ENCODE measurements at places on chromosomes 4 and X.

DNA sequence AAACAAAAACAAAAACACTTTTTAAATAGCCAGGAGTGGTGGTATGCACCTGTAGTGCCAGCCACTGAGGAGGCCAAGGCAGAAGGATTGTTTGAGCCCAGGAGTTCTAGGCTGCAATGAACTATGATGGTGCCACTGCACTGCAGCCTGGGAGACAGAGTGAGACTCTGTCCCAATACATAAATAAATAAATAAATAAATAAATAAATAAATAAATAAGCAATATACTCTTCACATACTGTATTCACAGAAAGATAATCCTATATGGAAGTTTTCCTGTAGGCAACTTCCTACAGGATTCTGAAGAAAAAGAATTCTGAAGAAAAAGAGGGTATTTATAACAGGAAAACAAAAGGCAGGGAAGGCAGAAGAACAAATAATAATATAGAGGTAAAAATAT, 293.3 kb upstream of the GRIA3 start:
- DNase-seq, result no peak

DNA sequence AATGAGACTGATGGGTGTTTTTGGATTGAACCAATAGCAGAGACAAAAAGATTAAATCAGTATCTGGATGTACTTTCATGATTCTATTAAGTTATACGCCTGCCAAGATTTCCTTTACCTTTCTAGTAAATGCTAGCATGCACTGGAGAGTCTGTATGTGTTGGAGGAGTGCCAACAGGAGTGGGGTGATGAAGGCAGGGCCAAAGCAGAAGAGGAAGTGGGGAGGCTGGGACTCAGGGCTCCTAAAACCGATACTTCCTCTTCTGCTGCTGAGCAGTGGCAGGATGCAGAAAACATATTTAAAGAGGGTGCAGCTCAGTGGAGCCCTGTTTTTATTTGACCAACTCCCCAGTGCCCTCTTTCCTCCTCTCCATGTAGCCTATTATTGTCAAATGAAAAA, 5.6 kb downstream of the CYSLTR1 start:
- DNase-seq, result peak; percentile 18

- no peak for DNase-seq
Observed at GRCh38 chr4:6942238-6942800, 32.7 kb downstream of the TBC1D14 start.

- no peak for DNase-seq
Observed at GRCh38 chr4:35300996-35301774, 943.1 kb downstream of the ARAP2 start.

- DNase-seq, result no peak
Observed at GRCh38 chrX:123169247-123169901, 14.7 kb upstream of the GRIA3 start.

DNA sequence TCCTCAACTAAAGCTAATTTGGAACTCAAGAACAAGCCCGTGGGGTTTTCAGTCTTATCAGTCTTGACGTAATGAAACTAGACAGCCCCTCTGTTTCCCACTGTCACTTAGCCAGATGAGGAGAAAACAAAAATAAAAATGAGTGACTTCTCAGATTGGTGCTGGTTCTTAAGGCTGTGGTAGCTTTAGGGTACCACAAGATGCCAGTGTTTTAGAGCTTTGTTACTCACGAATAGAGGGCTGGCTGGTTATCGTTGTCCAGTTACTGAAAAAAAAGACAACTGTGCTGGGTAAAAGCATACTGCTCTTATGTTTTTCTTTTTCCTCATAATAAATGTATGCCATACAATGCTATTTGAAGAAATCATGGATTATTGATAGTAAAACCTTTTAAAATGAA, 796.7 kb downstream of the RAPGEF2 start:
- no peak for DNase-seq

DNA sequence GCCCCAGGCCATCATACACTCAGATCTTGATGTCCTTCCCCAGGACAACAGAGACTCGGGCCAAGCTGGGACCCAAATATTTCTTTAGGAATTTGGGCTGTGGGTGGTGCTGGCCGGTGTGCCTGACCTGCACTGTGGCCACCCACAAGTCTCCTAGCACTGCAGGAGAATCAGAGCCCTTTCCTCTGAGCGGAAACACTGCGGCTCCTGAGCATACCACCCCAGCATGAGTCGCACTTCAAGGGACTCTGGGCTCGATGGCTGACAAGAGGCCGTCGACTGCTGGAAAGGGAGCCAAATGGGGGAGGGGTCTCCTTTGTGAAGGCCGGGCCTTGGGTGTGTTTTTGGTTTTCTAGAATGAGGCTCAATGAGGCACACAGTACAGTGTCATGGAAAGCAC, 13.0 kb upstream of the IRAK1 start:
- no peak for DNase-seq

GRCh38 chr4:172808196-172808595, 360.4 kb upstream of the GALNT7 start:
- no peak for DNase-seq

- no peak for DNase-seq
Observed at GRCh38 chr4:136078976-136079375, 1453.3 kb downstream of the PCDH18 start.

DNA sequence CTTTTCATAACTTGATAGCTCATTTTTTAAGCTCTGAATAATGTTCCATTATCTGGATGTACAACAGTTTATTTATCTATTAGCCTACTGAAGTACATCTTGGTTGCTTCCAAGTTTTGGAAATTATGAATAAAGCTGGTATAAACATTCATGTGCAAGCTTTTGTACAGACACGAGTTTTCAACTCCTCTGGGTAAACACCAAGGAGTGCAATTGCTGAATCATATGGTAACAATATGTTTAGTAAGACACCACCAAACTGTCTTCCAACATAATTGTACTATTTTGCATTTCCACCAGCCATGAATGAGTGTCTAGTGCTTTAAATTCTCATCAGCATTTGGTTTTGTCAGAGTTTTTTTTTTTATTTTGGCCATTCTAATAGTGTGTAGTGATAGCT, 266.7 kb upstream of the ATOH1 start:
- no peak for DNase-seq

DNA sequence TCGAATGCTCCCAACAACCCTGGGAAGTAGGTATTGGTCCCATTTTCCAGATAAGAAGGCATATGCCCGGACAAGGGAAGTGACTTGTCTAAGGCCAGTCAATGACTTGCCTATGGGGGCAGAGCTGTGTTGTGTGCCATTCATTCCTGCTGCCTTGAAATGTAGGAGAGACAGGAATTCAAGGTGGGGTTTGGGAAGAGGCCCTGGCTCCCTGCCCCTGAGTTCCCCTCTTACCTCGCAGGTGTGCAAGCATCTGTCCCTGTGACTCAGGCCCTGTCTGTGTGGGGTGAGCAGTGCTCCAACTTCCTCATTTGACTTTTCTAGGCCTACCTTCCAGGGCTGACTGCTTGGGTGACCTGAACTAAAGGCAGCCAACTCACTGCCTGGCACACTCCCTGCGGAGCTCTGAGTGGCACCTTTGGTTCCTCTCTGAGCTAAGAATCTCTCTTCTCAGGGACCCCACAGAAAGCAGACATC, 5.1 kb downstream of the EFNB1 start:
- no peak for DNase-seq

DNA sequence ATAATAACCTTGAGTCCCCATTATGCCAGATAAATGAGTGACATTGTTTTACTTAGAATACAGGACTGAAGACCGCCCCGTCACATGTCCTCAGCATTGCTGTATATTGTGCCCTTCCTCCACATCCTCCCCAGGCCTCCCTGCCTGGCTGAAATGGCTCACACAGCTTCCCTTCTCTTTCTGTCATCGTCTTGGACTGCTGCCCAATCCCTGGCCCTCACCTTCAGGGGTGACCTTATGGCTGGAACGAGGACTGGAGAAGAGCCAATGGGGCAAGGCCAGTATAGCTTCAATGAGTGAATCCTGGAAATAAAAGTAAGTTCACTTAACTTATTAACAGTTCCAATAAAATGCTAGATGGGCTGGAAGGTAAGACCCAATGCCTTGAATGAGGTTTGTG, 2.7 kb downstream of the KCNE5 start:
- no peak for DNase-seq

DNA sequence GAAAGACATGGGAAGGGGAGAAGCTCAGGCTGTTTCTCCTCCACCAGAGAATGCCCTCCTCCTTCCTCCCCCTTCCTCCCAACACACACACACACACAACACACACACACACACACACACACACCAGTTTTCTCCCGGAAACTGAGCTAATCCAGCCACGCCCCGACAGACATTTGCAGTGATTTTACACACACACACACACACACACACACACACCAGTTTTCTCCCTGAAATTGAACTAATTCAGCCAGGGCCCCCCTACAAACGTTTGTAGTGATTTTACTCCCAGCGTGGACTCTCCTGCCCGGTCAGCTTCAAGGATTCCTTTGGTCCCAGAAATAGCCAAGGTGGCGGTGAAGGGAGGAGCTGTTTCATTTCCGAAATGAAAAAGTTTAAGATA, 32.9 kb upstream of the STX18 start:
- no peak for DNase-seq

GRCh38 chr4:28354880-28355656, 1494.4 kb downstream of the STIM2 start:
- DNase-seq, result no peak

DNA sequence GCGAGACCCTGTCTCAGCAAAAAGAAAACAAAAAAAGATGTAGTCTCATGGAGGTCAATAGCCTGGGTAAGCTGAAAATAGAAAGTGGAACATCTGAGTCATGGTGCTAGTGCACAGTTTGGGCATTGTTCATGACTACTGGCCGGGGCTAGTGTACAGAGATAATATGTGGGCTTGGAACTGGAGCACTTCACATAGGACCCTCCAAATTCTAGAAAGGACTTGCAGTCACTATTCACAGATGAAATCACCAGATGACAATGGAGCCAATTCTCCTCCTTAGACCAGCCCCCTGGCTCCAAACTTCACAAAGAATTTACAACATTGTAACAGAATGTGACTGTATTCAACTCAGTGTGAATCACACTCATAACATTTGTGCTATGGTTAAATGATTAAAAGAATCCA, 367.8 kb upstream of the SLC7A11 start:
- DNase-seq, result no peak

- no peak for DNase-seq
Observed at GRCh38 chr4:103375278-103375677, 177.1 kb upstream of the CENPE start.

GRCh38 chr4:102321260-102321995, 23.9 kb downstream of the SLC39A8 start:
- no peak for DNase-seq

DNA sequence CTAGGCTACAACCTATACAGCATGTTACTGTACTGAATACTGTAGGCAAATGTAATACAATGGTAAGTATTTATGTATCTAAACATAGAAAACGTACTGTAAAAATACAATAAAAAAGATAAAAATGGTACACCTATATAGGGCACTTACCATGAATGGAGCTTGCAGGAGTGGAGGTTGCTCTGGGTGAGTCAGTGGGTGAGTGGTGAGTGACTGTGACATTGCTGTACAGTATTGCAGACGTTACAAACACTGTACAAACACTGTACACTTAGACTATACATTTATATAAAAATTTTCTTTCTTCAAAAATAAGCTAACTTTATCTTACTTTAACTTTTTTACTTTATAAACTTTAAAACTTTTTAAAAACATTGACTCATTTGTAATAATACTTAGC, 190.3 kb upstream of the NR3C2 start:
- DNase-seq, result no peak

DNA sequence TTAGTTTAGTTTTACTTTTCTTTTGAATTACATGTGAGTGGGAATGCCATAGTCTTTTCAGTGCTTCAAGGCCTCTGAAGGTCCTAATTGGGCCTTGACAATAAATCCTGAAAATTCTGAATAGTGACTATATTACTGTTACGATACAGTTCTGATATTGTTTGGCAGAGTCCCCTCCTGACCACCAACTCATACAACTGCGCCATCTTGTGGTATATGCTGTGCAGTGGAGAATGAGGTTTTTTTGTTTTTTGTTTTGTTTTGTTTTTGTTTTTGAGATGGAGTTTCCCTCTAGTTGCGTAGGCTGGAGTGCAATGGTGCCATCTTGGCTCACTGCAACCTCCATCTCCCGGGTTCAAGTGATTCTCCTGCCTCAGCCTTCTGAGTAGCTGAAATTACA, 56.6 kb upstream of the CHRDL1 start:
- no peak for DNase-seq

DNA sequence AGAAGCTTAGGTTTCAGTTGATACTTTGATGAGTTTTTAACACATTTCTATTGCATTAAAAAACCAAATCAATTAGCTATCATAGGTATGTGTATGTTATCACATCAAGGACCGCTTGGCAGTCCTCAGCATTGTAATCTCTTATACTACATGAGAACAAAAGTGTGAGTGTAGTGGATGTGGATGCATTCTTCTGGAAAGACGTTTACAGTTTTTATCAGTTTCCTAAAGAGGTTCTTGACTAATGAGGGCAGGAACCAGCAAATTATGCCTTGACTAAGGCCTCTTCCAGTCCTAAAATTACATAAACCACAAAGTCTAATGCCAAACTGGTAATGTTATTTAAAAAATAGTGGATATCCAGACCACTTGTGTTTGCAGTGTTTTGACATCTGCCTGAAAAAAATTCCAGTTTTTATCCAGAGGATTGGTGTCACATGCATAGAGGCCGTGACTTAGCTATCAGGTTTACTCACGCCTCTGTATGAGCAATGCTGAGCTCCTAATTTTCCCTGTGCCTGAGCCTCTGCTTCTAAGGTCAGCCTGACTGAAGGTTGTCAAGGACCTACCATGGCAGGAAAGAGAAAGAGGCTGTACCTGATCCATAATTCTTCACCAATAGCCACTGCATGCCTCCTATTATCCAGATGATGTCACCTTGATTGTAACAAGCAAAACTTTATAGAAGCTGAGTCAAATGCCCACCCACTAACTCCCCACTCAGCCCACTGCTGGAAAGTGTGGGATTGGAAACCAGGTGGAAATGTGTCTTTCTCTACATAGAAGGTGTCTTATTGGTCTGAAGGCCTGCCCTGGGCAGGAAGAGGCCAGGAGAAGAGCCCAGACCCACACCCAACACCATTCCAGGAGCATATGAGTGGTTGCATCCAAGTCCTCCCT, 68.7 kb downstream of the ENPP6 start:
- no peak for DNase-seq

- no peak for DNase-seq
Observed at GRCh38 chrX:103879339-103879738, 47.3 kb upstream of the RAB9B start.
